ENCODE measurements at places on chromosomes 6 and 20.

GRCh38 chr20:37977338-37977737 lies 55.9 kb downstream of the TTI1 start:
- DNase-seq: no peak
- H3K27me3 ChIP-seq: no peaks in the 10 kb centered on the region
- H3K36me3 ChIP-seq: no peaks in the 10 kb centered on the region
- no peak overlapping the region for H3K4me3 ChIP-seq
- H3K27ac ChIP-seq: no peak overlapping the region
- no peaks in the 10 kb centered on the region for H3K4me1 ChIP-seq

DNA sequence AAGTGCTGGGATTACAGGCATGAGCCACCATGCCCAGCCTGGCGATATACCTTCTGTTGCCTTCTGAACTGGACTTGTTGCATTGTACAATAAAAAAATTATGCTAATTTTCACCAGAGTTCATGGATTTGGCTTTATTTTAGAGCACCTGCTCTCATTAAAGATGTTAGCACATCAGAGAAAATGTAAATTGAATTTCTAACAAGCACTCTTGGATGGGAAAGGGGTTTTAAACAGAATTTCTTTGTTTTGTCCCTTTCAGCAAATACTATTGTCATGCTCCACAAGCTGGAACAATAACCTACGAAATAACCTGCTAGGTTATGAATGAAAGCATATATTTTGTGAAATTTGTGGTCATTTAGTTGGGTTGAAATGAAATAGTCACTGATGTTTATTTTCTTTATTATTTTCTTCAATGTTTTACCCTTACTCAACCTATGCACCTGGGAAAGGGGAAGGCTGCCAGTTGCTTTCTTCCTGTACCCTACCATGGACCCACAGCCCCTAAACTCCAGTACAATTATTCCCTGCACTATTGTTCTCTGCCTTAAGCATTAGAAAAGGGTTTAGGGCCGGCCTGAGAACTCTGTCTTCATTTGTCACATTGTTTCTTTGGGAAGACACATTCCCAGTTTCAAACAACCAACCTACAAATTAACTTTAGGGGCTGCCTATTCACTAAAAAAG lies 22.2 kb downstream of the ZDHHC14 start:
- H3K36me3 ChIP-seq: no peaks in the 10 kb centered on the region
- DNase-seq: no peak
- no peak overlapping the region for H3K4me3 ChIP-seq
- H3K4me1 ChIP-seq: no peaks in the 10 kb centered on the region
- H3K27me3 ChIP-seq: no peaks in the 10 kb centered on the region
- H3K27ac ChIP-seq: no peak overlapping the region

DNA sequence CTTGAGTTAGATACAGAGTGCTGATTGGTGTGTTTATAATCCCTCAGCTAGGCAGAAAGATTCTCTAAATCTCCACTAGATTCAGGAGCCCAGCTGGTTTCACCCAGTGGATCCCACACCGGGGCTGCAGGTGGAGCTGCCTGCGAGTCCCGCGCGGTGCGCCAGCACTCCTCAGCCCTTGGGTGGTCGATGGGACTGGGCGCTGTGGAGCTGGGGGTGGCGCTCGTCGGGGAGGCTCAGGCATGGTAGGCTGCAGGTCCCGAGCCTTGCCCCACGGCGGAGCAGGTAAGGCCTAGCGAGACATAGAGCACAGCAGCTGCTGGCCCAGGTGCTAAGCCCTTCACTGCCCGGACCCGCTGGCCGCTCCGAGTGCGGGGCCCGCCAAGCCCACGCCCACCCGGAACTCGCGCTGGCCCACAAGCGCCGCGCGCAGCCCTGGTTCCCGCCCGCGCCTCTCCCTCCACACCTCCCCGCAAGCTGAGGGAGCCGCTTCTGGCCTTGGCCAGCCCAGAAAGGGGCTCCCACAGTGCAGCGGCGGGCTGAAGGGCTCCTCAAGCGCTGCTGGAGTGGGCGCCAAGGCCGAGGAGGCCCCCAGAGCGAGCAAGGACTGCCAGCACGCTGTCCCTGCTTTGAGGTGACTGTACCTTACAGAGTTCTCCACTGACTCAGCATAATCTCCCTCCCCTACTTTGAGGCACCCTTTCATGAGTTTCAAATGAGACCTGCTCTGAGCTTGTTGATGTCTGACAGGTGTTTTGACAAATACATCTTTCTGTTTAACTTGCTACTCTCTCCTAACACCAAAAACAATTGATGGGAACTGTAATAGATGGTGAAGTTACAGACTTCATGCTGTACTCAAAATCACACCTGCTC lies 3.9 kb upstream of the SSR1 start:
- no peaks in the 10 kb centered on the region for H3K27me3 ChIP-seq
- peaks cover 8% of the 10 kb centered on the region for H3K4me1 ChIP-seq
- no peak for DNase-seq
- no peak overlapping the region for H3K4me3 ChIP-seq
- H3K36me3 ChIP-seq: no peaks in the 10 kb centered on the region
- no peak overlapping the region for H3K27ac ChIP-seq

- H3K36me3 ChIP-seq: no peaks in the 10 kb centered on the region
- H3K4me3 ChIP-seq: no peak overlapping the region
- H3K27me3 ChIP-seq: no peaks in the 10 kb centered on the region
- H3K27ac ChIP-seq: no peak overlapping the region
- DNase-seq: no peak
- no peaks in the 10 kb centered on the region for H3K4me1 ChIP-seq
Observed at GRCh38 chr20:20235681-20236080, 132.2 kb upstream of the INSM1 start.

- no peak for DNase-seq
- H3K36me3 ChIP-seq: no peaks in the 10 kb centered on the region
- no peak overlapping the region for H3K27ac ChIP-seq
- H3K4me3 ChIP-seq: no peak overlapping the region
- no peaks in the 10 kb centered on the region for H3K27me3 ChIP-seq
Observed at GRCh38 chr6:35737413-35738211, 780 bp downstream of the ARMC12 start.

DNA sequence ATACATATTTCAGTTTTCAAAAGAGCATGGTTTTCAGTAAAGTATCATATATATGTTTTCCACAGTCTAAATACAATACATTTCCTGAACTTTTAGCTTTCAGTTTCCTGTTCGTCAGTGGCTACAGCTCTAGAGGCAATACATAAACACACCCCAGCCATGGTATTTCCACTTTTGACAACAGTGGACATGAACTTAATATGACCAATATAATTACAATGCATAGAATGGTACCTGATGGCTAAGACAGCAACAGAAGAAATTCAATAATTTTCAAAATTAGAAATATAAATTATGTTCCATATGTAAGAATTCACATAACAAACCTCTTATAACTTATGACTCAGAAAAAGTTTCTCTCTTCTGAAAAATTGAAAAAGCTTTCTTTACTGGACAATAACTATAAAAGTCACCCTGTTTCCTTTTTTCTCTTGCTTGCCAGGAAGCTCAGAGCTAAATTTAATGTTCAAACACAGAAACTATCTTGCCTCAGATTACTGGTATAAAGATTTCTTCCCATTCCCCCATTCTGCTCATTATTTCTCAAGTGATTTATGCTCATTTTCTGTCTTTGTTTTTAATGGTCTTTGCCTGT lies 19.2 kb downstream of the FKBP5 start:
- peak overlapping the region; percentile 37 for H3K27ac ChIP-seq
- no peak overlapping the region for H3K4me3 ChIP-seq
- H3K36me3 ChIP-seq: no peaks in the 10 kb centered on the region
- no peaks in the 10 kb centered on the region for H3K27me3 ChIP-seq
- H3K4me1 ChIP-seq: peaks cover 1% of the 10 kb centered on the region

- peaks cover 16% of the 10 kb centered on the region for H3K4me1 ChIP-seq
- no peaks in the 10 kb centered on the region for H3K36me3 ChIP-seq
- DNase-seq: no peak
- H3K27ac ChIP-seq: no peak overlapping the region
- no peak overlapping the region for H3K4me3 ChIP-seq
- H3K27me3 ChIP-seq: no peaks in the 10 kb centered on the region
Observed at GRCh38 chr20:25065072-25065624, 7.2 kb upstream of the ACSS1 start.

DNA sequence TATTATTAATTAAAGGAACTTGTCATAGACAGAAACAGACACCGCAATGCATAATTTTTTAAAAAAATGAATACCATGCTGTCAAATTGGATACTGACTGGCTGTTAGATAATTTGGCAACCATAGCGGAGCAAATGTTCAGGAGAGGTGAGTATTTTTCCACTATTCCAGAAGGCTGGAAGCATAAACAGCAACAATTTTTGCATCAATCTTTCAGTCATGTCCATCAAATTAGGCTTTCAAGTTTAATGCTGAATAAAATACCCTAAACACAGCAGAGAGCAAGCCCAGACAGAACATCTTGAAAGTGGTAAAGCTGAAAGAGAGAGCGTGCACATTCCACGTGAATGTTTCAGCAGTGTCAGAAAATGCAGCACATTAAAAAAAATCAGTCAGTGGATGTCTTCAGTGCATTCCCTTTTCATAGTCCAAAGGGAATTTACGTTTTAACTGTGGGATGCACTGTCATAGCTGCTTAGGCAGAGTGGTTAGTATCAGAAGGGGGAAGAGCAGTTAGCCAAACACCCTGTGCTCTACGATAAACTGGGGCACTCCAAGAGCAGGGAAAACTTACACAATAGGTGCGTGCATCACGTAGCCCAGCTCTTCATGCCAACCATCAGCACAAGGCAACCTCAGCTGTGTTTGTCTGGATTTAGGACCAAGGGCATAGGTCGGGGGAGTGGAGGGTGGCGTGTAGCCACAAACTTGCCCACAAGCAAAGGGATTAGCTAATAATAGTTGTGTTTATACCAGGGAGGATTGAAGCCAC lies 116.2 kb upstream of the STMND1 start:
- no peak overlapping the region for H3K4me3 ChIP-seq
- peaks cover 8% of the 10 kb centered on the region for H3K4me1 ChIP-seq
- no peaks in the 10 kb centered on the region for H3K27me3 ChIP-seq
- no peak for DNase-seq
- no peaks in the 10 kb centered on the region for H3K36me3 ChIP-seq
- H3K27ac ChIP-seq: peak overlapping the region; percentile 21

DNA sequence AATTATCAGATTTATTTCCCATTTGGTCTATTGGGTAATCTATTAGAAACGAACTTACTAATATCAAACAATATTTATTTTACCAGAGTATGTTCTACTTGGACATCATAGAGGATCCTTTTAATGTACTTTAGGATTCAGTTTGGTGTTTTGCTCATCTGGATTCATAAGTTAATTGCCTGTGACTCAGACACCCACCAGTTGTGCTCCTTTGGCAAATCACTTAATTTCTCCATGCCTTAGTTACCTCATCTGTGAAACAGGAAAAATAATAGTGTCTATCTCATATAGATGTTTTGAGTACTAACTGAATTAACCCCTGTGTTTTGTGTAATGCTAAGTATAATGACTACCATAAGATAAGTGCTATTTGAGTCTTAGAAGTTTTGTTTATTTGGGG lies 292.1 kb downstream of the LAMA2 start:
- no peaks in the 10 kb centered on the region for H3K36me3 ChIP-seq
- H3K4me1 ChIP-seq: no peaks in the 10 kb centered on the region
- H3K27ac ChIP-seq: no peak overlapping the region
- no peaks in the 10 kb centered on the region for H3K27me3 ChIP-seq
- DNase-seq: no peak
- no peak overlapping the region for H3K4me3 ChIP-seq

GRCh38 chr6:145406783-145407182 lies 328.5 kb downstream of the EPM2A start:
- no peak overlapping the region for H3K27ac ChIP-seq
- no peaks in the 10 kb centered on the region for H3K36me3 ChIP-seq
- H3K4me3 ChIP-seq: no peak overlapping the region
- H3K4me1 ChIP-seq: no peaks in the 10 kb centered on the region
- H3K27me3 ChIP-seq: no peaks in the 10 kb centered on the region

DNA sequence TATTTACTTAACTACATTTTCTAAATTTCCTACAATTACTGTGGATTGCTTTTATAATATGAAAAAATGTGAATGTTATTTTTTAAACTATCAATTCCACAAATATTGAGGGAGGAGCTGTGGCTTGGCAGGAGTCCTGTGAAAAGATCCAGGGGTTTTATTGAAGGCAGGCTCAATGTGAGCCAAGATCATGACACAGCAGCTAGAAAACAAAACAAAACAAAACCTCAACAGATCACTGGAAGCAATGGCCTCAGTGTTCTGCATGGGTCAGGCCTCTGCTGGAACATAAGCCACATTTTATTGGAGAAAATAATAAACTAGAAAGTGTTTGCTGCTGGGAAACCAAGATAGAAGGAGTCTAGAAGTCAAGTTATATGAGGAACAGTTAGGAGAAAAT lies 19.4 kb upstream of the RCAN2 start:
- H3K27ac ChIP-seq: no peak overlapping the region
- H3K27me3 ChIP-seq: no peaks in the 10 kb centered on the region
- H3K36me3 ChIP-seq: no peaks in the 10 kb centered on the region

- no peak overlapping the region for H3K4me3 ChIP-seq
- no peak overlapping the region for H3K27ac ChIP-seq
- no peaks in the 10 kb centered on the region for H3K36me3 ChIP-seq
- H3K4me1 ChIP-seq: peaks cover 2% of the 10 kb centered on the region
- H3K27me3 ChIP-seq: no peaks in the 10 kb centered on the region
- no peak for DNase-seq
Observed at GRCh38 chr6:143605906-143606521, 71.8 kb upstream of the PHACTR2 start.

DNA sequence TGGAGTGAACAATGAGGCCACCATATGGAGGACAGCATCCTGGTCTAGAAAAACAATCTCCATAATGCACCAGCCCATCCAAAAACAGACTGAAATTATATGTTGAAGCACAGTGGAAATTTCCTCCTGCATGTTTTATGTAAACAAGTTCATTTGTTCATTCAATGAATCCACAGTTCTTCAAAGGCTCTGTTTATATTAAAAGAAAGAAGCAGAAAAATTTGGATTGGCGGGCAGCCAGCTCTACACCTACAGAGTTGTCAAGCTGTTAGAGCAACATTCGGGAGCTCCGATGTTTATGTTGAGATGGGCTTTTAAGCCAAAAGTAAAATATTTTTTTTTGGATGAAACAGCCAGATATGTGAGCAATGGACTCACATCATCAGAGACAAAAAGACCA lies 395.3 kb upstream of the SULF2 start:
- H3K36me3 ChIP-seq: no peaks in the 10 kb centered on the region
- H3K27me3 ChIP-seq: no peaks in the 10 kb centered on the region
- no peak overlapping the region for H3K27ac ChIP-seq
- H3K4me3 ChIP-seq: no peak overlapping the region

DNA sequence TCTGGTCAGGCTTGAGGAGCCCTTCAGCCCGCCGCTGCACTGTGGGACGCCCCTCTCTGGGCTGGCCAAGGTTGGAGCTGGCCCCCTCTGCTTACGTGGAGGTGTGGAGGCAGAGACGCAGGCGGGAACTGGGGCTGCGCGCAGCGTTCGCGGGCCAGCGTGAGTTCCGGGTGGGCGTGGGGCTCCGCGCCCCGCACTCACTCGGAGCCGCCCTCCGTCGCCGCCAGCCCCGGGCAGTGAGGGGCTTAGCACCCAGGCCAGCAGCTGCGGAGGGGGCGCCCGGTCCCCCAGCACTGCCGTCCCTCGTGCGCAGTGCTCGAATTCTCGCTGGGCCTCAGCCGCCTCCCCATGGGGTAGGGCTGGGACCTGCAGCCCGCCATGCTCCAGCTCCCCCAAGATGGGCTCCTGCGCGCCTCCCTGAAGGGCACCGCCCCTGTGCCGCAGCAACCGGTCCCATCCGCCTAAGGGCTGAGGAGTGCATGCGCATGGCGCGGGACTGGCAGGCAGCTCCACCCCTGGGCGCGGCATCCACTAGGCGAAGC lies 695.9 kb downstream of the EPHA7 start:
- H3K27ac ChIP-seq: no peak overlapping the region
- no peak for DNase-seq
- H3K4me3 ChIP-seq: no peak overlapping the region

GRCh38 chr20:47572105-47572729 lies 70.5 kb downstream of the NCOA3 start:
- H3K27ac ChIP-seq: no peak overlapping the region
- H3K4me3 ChIP-seq: no peak overlapping the region
- H3K36me3 ChIP-seq: no peaks in the 10 kb centered on the region
- H3K4me1 ChIP-seq: peaks cover 45% of the 10 kb centered on the region

Measured in esophagus squamous epithelium (tissue), 5 donors.